ENCODE measurements at places on chromosomes 4 and X.

DNA sequence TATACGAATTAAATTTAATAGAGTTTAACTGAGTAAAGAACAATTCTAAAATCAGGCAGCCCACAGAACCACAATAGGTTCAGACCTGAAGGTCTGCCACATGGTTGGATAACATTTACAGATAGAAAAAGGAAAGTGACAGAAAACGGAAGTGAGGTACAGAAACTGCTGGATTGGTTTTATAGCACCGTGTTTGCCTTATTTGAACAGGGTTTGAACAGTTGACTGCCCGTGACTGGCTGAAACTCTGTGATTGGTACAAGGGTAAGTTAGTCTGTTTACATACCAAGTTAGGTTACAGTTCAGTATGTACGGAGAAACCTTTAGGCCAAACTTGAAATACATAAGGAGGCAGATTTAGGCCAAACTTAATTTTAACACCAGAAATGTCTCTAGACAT, 64.1 kb upstream of the ATXN3L start:
- no peak for DNase-seq

GRCh38 chr4:53599632-53600031, 8.3 kb upstream of the LNX1 start:
- DNase-seq = no peak

- no peak for DNase-seq
Measured at GRCh38 chr4:175813204-175813603, 1.1 kb upstream of the GPM6A start.

DNA sequence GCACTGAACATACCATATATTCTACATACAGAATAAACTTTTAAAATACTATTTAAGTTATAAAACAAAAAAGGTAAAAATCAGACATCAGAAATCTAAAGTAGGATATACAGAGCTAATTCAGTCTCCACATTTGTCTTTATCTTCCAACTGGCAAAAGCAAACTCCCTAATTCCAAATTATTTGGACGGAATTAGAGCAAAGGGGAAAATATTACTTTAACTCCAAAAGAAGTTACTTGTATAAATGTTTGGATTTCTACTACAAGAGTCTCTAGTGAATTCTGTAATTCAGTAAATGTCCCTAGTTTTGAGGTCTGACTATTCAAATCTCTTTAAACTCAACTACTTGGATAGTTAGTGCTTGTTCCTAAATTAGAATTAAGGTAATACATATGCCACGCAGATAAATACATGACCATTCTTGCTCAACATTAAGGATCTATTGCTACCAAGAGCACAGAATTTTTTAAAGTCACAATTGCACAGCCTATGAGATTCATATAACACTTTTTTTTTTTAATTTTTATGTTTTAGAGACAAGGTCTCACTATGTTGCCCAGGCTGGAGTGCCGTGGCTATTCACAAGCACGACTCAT, 7.3 kb downstream of the ZNF280C start:
- DNase-seq = no peak

GRCh38 chr4:151527699-151528098, 118.7 kb downstream of the FHIP1A start:
- no peak for DNase-seq

DNA sequence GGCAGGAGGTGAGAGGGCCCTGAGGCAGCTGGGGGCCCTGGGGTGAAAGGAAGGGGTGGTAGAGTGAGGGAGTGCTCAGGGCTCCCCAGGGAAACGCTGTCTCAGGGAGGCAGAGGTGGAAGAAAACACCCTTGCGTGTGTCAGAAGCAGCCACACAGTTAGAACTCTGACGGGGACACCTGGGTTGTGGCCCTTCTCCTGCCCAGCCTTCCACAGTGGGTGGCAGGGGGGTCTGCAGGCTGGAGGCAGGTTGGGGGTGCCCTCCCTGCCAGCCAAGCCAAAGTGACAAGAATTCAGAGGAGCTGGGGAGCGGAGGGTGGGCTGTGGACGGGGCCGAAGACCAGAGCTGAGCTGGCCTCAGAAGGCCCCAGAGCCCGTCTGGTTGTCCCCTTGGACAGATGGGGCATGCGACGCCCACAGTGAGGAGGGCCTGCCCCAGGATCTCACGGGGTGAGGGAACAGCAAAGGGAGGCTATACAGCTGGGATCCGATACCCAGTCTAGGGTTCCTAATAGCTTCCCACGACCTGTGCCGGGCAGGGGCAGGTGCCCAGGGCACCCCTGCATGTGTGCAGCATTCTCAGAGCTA, 105.2 kb upstream of the ADRA2C start:
- no peak for DNase-seq

- DNase-seq = no peak
Measured at GRCh38 chr4:107133965-107134653, 98.0 kb upstream of the DKK2 start.

DNA sequence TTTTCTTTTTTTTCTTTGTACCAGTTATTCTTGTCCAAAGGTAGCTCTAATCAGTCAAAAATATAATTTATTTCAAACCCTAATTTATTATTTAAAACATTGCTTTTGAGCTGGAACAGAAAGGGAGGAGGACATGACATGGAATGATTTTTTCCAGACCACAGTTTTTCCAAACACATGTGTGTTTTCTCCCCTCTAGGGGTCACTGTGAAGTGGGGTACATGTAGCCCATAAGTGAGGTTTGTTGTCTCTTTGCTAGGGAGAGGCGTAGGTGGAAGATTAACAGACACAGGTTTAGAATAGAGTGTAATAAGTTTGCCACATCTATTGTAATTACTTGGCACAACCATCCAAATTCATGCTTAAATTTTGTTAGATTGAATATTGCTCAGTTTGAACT, 83.0 kb downstream of the TNIP2 start:
- no peak for DNase-seq

GRCh38 chr4:147345662-147346061, 135.2 kb upstream of the EDNRA start:
- no peak for DNase-seq

- DNase-seq = no peak
Measured at GRCh38 chr4:25377572-25378436, 741 bp downstream of the ANAPC4 start.

GRCh38 chrX:39689376-39690104, 408.2 kb downstream of the BCOR start:
- no peak for DNase-seq

GRCh38 chr4:154743683-154744340, at the start of gene LRAT:
Gene LRAT (plus strand): TSS chr4:154744000. CDS start chr4:154744327, 327 bp downstream.
- DNase-seq = peak; percentile 71

DNA sequence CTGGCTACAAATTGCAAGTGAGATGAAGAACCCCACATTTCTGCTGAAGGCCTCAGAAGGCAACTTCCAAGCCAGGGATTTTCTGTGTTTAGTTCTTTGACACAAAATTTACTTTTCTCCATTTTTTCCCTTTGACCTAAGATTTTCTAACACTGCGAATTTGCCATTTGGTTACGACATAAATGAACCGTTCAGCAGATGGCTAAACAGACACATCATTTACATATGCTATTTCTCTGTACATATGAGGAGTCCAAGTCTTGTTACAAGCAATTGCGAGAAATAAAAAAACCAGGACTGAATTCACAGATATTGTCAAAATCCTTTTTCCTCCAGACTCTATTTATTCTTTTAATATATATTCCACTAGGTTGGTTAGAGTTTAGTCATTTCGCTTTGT, 978.6 kb downstream of the NLGN4X start:
- no peak for DNase-seq

GRCh38 chr4:128322986-128323385, 35.4 kb upstream of the PGRMC2 start:
- DNase-seq = no peak

GRCh38 chr4:137425281-137425680, 107.0 kb downstream of the PCDH18 start:
- no peak for DNase-seq

GRCh38 chrX:22202251-22202650, 70.5 kb upstream of the CBLL2 start:
- no peak for DNase-seq

- no peak for DNase-seq
Measured at GRCh38 chr4:3320361-3321023, 27.7 kb downstream of the RGS12 start.

GRCh38 chr4:176545872-176546271, 226.1 kb downstream of the SPCS3 start:
- DNase-seq = no peak

GRCh38 chr4:309807-310206, 4.5 kb upstream of the ZNF732 start:
- no peak for DNase-seq

GRCh38 chr4:152962150-152962549, 26.0 kb downstream of the FHDC1 start:
- no peak for DNase-seq

- no peak for DNase-seq
Measured at GRCh38 chr4:100164808-100165760, 25.2 kb downstream of the DDIT4L start.

GRCh38 chrX:135408794-135409193, 12.9 kb upstream of the SMIM10L2A start:
- DNase-seq = no peak

- DNase-seq = no peak
Measured at GRCh38 chr4:87697945-87698344, 47.9 kb downstream of the DMP1 start.

GRCh38 chr4:102598762-102599374, 97.7 kb downstream of the NFKB1 start:
- DNase-seq = no peak

GRCh38 chr4:96375367-96375766, 535.5 kb downstream of the PDHA2 start:
- DNase-seq = no peak

- no peak for DNase-seq
Measured at GRCh38 chr4:61079976-61080375, 120.2 kb upstream of the ADGRL3 start.

- DNase-seq = no peak
Measured at GRCh38 chr4:41396214-41396613, 139.5 kb downstream of the UCHL1 start.

DNA sequence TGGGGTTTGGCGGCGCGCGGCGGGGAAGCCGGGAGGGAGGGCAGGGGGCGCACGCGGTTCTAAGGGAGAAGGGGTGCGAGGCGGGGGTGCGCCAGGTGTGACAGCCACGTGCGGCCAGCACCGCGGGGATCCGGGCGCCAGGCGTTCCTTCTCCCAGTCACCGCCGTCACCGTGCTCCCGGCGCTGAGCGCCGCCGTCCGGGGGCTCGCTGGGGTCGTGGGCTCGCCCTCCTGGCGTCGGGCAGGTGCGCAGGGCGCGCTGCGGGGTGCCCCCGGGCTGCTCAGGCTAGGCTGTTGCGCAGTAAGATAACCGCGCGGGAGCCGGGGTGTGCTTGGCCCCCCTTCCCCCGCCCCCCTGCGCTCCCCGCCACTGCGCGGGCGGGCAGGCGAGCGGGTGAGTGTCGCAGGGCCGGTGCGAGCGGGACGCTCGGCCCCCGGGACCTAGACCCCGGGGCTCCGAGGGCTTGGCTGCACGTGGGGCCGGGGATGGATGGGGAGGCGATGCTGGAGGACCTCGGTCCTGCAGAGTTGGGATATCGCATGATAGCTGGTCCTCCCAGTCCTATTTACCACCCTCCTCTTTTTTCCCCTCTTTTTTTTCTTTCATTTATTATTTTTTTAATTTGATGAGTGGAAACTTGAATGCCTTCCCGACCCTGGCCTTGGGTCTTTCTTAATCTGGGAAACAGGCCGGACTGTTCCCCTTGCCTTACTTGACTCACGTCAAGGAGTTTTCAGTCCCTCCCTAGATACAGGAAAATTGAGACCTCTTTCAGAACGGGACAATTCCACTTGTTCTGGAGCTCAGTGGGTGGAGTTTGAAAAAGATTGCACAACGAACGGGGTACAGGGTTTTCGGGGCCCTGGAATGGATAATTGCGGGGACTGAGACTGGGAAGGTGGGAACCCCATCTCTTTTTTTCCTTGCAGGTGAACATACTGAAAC, 797 bp downstream of the TXLNG start:
- DNase-seq = peak; percentile 51

DNA sequence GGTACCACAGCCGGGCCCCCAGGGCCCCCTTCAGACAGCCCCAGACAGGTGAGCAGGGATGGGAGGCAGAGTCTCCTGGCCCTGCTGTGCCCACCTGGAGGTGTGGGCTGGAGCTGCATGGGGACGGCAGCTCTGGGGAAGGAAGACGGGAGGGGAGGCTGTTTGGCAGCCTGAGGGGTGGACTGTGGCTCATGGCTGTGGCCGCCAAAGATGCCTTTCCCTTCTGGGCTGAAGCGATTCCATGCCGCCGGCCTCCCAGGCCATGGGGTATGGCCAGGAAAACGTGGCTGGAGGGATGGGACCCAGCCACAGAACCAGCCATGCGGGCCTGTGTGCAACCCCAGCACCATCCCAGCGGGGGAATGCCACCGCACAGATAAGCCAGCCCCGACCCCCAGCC, 65.7 kb downstream of the FAM53A start:
- DNase-seq = no peak

- DNase-seq = no peak
Measured at GRCh38 chrX:47683184-47683828, 24.3 kb upstream of the UXT start.

GRCh38 chr4:163595580-163595979, 101.1 kb downstream of the TMA16 start:
- DNase-seq = no peak

DNA sequence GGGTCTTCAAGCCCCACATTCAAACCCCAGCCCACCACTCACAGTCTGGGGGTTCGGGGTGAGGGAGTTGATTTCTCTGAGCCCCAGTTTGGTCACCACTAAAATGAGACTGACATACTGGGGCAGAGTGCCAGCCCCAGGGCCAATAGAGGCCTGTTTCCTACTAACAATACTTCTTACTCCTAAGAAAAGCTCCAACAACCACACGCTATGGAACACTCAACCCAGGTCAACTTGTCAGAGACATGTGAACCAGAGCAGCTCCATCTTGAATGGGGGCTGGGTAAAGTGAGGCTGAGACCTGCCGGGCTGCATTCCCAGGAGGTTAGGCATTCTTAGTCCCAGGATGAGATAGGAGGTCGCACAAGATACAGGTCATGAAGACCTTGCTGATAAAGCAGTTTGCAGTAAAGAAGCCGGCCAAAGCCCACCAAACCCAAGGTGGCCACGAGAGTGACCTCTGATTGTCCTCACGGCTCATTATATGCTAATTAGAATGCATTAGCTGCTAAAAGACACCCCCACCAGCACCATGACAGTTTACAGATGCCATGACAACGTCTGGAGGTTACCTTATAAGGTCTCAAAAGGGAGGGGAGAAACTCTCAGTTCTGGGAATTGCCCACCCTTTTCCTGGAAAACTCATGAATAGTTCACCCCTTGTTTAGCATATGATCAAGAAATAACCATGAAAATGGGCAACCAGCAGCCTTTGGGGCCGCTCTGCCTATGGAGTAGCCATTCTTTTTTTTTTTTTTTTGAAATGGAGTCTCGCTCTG, 26.6 kb upstream of the HTRA3 start:
- no peak for DNase-seq

- no peak for DNase-seq
Measured at GRCh38 chr4:112436987-112437386, 79.0 kb downstream of the NEUROG2 start.

- no peak for DNase-seq
Measured at GRCh38 chr4:187160486-187160885, 436.8 kb upstream of the FAT1 start.

- no peak for DNase-seq
Measured at GRCh38 chr4:138078253-138078652, 163.9 kb downstream of the SLC7A11 start.
